Activated T-helper 17 cell treated with anti-CD3 and anti-CD28 coated beads, Interleukin-2, amount 50 U/mL, for 72 hours (primary cell): ENCODE measurements at places on chromosomes 13 and 19.

GRCh38 chr19:18856385-18857126 is 24.8 kb downstream of the UPF1 start:
- no peak for ATAC-seq

DNA sequence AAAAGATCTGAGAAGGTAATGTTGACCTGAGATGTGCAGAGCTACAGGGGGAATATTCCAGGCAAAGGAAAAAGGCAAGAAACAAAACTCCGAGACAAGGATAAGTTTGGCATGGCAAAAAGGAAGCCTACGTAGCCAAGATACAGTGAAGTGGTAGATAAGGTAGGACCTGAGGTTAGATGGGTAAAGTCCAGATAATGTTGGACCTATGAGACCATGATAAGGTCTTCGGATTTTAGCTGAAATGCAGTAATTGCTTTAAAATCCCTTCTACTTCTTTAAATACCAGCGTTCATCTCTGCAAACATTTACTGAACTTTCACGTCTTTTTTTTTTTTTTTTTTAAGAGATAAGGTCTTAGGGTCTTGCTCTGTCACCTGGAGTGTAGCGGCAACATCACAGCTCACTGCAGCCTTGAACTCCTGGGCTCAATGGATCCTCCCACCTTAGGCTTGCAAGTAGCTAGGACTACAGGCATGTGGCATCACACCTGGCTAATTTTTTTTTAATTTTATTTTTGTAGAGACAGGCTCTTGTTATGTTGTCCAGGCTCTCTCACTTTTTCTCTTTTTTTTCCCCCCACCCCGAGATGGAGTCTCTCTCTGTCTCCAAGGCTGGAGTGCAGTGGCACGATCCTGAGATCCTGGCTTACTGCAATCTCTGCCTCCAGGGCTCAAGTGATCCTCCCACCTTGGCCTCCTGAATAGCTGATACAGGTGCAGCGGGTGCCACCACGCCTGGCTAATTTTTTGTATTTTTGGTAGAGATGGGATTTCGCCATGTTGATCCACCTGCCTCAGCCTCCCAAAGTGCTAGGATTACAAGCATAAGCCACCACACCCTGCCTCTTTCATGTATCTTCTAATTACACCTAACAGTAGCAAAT is 4.2 kb upstream of the WBP4 start:
- no peak for ATAC-seq

DNA sequence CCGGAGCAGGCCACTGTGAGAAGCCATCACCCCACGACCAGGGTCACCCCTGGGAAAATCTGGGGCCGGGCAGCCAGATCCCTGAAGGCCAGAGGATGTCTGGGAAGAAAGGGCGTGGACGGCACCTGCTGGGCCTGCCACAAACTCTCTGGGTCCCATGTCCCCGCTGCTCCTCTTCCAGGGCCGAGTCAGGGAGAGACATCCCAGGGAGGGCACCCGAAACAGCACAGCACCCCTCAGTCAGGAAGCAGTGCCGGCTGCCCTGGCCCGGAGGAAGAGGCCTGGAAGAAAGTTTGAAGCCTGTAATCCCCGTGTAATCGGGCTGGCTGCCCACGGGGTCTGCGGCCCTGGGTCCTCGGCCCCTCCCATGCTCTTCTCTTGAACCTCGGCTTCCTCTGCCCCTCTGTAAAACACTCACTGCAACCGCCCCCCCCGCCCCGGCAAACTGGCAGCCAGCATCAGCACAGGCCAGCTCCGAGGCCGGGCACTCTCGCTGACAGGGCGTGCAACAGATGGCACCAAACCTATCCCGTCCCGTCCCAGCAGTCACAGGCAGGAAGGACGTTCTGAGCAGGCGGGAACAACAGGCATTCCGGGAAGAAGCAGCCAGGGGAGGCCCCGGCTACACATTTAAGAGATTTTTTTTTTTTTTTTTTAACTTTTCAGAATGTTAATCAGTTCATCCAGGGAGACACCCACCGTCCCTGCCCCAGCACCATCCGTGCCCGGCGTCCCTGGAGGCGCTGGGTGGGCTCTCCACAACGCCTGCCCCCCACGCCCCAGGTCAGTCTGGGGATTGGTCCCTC is 1.5 kb downstream of the SBNO2 start:
- ATAC-seq = no peak

DNA sequence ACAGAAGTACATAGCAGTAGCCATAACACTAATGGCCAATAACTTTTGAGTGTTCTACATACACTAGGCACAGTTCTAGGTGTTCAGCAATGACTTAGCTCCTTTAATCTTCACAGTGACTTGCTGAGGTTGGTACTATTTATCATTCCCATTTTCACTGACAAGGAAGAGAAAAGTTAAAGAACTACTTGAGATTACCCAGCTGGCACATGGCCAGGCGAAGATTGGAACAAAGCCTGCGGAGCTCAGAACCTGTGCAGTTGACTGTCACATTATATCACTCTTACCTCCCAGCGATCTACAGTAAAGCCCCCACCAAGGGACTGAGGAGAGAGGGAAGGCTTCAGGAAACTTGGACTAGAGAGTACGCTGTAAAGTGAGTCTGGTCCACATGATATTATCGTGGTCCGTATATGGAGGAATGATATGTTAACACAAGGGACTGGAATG is 42.4 kb upstream of the WDFY2 start:
- ATAC-seq = no peak

- ATAC-seq = no peak
Observed at GRCh38 chr19:31676271-31677004, 327.2 kb upstream of the TSHZ3 start.

GRCh38 chr13:109900320-109900719 is 113.9 kb upstream of the IRS2 start:
- no peak for ATAC-seq

DNA sequence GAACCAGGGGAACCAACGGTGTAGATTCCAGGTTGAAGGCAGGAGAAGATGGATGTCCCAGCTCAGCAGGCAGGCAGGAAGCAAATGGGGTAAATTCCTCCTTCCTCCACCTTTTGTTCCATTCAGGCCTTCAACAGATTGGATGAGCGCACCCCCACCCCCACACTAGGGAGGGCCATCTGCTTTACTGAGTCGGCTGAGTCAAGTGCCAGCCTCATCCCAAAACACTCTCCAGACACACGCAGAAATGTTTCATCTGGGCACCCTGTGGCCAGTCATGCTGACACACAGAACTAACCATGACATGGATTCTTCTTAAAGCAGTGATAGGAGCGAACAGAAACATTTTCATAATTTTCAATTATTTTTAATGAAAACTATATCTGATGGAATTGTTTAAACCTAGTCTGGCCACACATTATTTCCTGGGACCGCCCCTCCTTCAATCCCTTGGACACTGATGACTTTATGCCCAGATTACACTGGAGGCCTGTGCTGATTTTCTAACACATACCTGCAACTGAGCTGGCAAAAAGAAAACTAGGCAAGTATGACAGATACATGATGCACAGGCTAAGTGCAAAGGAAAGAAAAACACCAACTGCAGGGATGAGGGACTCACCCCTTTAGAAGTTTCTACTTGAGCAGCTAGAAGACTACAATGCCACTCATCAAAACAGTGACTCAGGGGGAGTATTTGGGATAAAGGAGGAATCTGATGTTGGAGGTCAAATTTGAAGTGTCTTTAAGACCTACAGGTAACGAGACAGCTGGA is 154.2 kb downstream of the TNFRSF19 start:
- ATAC-seq = no peak

DNA sequence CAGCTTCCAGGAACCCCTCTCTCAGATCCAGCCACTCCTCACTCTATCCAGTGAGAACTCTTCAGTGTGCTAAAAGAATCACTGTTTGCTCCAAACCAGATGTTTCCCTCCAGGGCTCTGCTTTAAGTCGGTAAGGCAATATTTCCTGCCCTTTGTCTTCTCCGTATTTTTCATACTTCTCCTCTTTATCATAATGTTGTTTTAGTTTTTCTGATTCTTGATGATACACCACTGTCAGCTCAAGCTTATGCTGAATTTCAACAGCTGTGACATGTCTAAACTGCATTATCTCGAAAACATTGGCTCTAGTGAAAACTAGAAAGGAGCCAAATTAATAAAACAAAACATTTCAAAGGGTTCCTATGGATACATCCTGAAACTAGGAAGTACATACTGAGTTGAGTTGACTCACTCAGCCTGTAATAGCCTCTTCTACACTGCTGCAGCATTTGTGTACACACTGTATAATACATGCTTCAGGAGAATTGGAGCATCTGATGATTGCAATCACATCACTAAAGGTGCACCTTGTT is 39.8 kb downstream of the GPR180 start:
- no peak for ATAC-seq

DNA sequence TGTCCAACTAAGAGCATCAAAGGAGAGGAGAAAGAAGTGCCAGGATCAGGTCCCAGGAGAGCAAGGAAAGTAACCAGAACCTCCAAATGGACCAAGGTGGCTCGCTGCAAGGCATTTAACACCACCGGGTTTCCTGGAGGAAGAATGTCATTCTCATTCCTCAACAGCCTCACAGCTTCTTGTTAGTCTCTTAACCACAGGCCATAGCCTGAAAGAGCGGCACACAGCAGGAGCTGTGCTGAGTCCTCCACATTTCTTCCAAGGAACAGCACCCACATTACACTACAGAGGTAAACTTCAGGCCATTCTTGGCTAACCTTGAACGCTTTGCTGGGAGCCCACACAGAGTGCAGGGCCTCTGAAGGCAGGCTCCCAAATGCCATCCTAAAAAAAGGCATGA is 23.6 kb downstream of the DOCK9 start:
- no peak for ATAC-seq

DNA sequence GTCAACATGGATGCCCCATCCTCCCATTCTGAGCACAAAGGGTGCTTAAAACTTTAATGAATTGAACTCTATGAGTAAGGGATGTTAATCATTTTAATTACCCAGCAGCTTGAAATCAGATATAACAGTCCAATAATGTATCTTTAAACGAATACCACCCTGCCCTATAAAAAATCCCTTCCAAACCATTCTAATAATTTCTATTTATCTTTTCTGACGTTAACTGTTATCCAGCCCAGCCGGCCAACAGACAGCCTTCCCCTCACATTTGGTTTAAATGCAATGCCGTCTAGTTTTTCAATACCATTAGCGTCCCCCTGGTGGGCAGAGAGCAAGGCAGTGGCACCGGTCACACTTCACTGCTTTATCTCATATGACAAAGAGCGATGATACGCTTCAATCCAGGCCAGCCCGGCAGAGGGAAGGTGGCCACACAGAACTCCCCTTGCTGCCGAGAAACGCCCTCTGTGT is 402.2 kb upstream of the ZNF507 start:
- ATAC-seq = no peak

DNA sequence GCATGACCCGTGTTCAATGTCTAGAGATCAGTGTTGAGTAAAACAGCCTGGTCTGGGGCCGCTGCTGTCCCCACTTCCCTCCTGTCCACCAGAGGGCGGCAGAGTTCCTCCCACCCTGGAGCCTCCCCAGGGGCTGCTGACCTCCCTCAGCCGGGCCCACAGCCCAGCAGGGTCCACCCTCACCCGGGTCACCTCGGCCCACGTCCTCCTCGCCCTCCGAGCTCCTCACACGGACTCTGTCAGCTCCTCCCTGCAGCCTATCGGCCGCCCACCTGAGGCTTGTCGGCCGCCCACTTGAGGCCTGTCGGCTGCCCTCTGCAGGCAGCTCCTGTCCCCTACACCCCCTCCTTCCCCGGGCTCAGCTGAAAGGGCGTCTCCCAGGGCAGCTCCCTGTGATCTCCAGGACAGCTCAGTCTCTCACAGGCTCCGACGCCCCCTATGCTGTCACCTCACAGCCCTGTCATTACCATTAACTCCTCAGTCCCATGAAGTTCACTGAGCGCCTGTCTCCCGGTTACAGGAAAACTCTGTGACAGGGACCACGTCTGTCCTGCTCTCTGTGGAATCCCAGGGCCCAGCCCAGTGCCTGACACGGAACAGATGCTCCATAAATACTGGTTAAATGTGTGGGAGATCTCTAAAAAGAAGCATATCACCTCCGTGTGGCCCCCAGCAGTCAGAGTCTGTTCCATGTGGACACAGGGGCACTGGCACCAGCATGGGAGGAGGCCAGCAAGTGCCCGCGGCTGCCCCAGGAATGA is 1.5 kb upstream of the CEACAM5 start:
- ATAC-seq = peak; percentile 92

DNA sequence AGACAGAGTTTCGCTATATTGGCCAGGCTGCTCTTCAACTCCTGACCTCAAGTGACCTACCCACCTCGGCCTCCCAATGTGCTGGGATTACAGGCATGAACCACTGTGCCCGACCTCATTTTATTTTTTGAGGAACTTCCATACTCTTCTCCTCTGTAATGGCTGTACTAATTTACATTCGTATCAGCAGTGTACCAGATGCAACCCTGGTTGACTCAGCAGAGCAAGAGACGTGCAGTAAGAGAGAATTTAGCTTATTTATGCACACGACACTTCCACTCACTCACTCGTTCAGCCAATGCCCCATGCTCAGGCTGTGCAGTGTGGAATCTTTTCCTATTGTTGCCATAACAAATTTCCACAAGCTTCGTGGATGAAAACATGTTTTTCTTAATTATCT is 6.9 kb downstream of the KIR3DL3 start:
- ATAC-seq = no peak

- no peak for ATAC-seq
Observed at GRCh38 chr19:49515767-49516166, 3.3 kb downstream of the FCGRT start.

- no peak for ATAC-seq
Observed at GRCh38 chr13:44046428-44046827, 166.7 kb downstream of the LACC1 start.

- ATAC-seq = no peak
Observed at GRCh38 chr13:110347535-110348308, 40.6 kb downstream of the COL4A2 start.

- ATAC-seq = no peak
Observed at GRCh38 chr13:39073983-39074382, 35.7 kb downstream of the NHLRC3 start.

GRCh38 chr19:48967346-48968178 is 2.5 kb downstream of the FTL start:
- ATAC-seq = no peak

GRCh38 chr13:77176350-77176749 is 149.4 kb upstream of the FBXL3 start:
- no peak for ATAC-seq

DNA sequence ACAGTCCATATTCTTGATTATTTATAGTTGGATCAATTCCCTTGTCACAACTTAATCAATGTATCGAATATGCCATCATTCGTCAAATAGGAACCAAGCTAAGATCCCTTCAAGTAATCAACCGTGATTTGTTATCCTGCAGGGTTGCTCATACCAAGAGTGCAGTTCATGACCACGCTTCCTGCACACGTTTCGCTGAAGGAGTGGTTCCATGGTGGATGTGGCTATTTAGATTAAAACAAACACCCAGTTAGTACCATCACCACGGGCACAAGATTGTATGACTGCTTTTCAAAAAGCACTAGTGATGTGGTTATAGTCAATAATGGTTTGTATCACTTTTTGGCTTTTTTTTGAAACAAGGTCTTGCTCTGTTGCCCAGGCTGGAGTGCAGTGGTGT is 41.1 kb upstream of the CCNE1 start:
- peak; percentile 78 for ATAC-seq

- peak; percentile 85 for ATAC-seq
Observed at GRCh38 chr13:40102854-40103253, 447.4 kb downstream of the COG6 start.

DNA sequence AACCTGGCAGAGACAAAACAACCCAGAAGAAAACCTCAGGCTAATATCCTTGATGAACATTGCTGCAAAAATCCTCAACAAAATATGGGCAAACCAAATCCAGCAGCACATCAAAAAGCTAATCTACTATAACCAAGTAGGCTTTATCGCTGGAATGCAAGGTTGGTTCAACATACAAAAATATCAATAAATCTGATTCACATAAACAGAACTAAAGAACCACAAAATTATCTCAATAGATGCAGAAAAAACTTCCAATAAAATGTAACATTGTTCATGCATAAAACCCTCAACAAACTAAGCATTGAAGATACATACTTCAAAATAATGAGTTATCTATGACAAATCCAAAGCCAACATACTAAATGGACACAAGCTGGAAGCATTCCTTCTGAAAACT is 8.8 kb downstream of the ZNF724 start:
- no peak for ATAC-seq
